Stimulated activated CD4-positive, alpha-beta T cell treated with anti-CD3 and anti-CD28 coated beads, Interleukin-15, amount 100 ng/mL, for 1 hour (primary cell): ENCODE measurements at places on chromosomes 2 and 18.

- DNase-seq = no peak
Observed at GRCh38 chr2:11764920-11765319, 18.5 kb downstream of the LPIN1 start.

DNA sequence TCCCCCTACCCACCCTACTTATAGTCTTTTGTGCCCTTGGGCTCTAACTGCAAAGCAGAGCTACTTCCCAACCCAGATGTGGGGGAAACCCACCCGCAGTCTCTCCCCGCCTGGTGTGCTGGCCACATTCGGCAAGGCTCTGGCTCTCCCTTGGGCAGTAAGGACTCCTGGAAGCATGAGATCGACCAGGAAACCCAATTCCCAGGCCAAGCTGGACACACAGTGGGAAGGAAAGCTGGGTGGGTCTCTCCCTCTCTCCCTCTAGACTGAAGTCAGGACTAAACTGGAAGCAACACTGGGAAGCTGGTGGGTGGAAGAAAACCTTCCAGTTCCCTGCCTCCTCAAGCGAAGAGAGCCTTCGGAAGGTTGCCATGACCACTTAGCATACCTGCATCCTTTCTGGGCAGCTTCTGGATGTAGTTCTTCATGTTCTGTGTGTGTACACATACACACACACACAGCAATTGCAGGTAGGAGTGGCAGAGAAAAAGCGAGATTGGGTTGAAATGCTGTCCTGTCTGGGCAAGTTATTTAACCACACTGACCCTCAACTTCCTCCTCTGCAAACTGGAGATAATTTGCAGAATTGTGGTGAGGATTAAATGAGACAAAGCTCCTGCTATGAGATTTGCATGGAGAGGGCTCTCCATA lies 33.9 kb downstream of the ZBTB7C start:
- DNase-seq = no peak

- DNase-seq = no peak
Observed at GRCh38 chr2:119544939-119545475, 758 bp downstream of the CFAP221 start.

DNA sequence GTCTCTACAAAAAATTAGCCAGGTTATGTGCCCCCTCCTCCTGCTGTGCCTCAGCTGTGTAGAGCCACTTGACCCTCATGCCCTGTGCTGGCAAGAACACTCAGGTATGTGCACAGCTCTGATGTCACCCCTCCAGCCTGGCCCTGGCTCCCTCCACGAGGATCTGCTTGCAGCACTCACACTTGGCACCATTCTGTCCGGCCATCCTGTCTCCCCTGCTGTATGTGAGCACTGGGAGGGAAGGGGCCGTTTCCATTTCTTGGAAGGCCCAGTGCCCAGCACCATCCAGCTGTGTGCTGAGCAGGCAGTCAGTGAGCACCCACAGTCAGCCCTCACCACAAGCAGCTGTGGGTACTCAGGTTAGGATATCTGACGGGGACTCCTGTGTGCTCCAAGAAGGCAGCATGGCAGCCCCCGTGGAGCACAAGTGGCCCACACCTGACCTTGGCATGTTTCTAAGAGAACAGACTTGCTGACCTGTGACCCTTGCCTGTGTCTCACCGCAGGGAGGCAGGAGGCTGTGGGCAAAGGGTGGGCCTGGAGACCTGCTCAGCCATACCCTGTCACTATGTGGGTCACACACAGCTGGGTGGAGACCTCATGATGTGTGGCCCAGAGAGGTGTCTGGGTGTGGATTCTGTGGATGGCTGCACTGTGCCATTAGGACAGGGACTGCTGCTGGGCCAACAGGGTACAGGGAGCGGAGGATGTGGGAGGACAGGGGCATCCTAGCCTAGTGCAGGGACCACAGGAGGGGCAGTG lies 31.5 kb downstream of the USP34 start:
- no peak for DNase-seq

- no peak for DNase-seq
Observed at GRCh38 chr18:24274837-24275236, 122.8 kb downstream of the OSBPL1A start.

GRCh38 chr18:23433360-23433759 lies 19.7 kb upstream of the RIOK3 start:
- no peak for DNase-seq

- DNase-seq = no peak
Observed at GRCh38 chr2:42328148-42328833, 32.7 kb downstream of the COX7A2L start.

DNA sequence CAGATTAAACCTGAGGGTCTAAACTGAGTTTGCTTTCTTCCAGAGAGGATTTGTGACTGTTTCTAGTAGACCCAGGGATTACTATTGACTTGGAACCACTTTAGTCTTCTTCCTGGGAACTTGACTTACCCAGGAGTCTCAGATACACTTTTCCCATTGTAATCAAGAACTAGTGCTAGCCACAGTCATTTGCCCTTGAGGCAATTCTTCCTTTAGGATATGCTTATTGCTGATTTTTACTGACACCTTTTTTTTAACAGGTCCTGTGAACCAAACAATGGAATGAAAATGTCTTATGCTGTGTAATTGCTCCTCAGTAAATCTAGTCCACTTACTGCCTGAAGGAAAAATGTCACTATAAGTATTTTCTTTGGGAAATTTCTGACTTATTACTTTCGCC lies 78.3 kb downstream of the TAF4B start:
- DNase-seq = no peak

- DNase-seq = no peak
Observed at GRCh38 chr18:45957100-45957499, 10.0 kb downstream of the EPG5 start.

DNA sequence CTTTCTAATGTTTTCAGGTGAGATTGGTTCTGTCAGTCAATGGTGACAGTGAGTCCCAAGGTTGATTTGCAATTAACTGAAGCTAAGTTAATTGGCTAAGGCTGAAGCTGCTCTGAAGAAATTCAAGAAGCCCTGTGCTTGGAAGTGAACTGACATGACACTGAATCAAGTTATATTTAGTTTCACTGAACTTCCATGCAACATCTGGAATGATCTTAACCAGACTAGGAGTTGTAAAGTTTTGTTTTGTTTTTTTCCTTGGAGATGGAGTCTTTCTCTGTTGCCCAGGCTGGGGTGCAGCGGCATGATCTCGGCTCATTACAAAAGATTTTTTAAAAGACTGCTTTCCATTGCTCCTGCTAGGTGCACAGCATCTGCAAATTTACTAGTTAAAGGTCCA lies 11.4 kb downstream of the SERPINB5 start:
- DNase-seq = no peak

GRCh38 chr2:236217926-236218325 lies 46.3 kb downstream of the ASB18 start:
- DNase-seq = no peak

DNA sequence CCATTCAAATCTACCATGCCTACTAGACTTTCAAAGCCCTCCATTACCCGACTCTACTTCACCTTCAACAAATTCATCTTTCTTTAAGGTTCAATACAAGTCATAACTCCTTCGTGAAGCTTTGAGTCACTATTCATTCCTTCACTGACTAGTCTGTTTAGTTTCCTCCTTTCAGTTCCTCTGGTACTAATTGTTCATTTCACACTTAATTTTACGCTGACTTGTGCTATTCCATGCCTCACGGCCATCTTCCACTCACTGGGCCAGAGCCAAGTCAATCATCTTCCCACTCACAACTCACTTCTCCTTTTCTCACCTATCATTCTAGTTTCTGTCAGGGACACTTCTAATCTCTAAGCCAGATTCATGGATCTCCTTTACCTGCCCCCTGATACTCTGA lies 136.2 kb downstream of the MTX2 start:
- no peak for DNase-seq

DNA sequence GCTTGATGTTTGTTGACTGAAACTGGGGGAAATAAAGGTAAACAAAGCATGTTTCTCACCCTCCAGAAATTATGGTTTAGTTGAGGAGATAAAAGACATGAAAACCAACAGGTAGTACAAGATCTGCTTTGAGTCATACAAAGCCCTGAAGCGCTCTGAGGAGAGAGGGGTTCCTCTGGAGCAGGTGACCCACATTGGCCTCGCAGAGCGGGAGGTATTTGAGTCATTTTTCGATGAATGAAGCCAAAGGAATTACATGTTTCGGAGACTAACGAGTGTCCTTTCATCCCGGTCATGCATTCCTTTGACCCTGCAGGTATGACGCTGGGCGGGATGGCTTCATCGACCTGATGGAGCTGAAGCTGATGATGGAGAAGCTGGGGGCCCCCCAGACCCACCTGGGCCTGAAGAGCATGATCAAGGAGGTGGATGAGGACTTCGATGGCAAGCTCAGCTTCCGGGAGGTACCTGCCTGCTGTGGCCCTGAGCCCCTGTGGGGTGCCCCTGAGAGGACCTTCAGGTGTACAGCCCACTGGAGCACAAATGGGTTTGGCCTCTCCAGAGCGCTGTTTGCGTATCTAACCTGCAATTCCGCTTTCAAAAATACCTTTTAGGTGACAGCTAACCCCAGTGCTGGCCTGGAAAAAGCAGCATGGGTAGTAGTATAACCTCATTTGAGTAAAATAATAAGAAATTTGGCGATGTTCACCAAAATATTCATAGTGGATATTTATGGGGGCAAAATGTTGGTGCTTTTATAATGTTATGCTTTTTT lies 29.3 kb downstream of the EFHD1 start:
- DNase-seq = no peak

- no peak for DNase-seq
Observed at GRCh38 chr2:88038263-88039105, 17.1 kb downstream of the KRCC1 start.

GRCh38 chr2:183671233-183671632 lies 547.0 kb downstream of the NUP35 start:
- no peak for DNase-seq

- no peak for DNase-seq
Observed at GRCh38 chr2:217933617-217933993, 69.2 kb downstream of the TNS1 start.

GRCh38 chr18:23733895-23734294 lies 44.6 kb downstream of the LAMA3 start:
- no peak for DNase-seq

GRCh38 chr2:30346471-30347169 lies 100.4 kb upstream of the LCLAT1 start:
- no peak for DNase-seq

DNA sequence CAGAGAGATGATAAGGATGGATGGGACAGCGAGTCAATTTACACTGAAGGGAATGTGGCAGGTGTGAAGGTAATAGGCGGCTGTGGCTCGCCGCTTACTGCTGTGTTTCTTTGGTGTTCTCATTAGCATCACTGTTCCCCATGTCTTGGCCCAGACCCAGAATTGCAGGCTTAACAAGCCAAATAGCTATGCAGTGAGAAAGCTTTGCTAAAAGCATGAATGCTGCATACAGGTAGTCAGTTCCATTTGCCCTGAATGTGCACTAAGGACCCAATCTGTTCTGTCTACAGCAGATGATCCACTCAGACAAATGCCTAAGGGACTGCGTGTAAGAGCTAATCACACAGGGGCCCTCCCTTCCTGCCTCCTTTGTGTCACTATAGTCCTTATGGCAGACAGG lies 262.6 kb downstream of the DCDC2C start:
- DNase-seq = no peak

DNA sequence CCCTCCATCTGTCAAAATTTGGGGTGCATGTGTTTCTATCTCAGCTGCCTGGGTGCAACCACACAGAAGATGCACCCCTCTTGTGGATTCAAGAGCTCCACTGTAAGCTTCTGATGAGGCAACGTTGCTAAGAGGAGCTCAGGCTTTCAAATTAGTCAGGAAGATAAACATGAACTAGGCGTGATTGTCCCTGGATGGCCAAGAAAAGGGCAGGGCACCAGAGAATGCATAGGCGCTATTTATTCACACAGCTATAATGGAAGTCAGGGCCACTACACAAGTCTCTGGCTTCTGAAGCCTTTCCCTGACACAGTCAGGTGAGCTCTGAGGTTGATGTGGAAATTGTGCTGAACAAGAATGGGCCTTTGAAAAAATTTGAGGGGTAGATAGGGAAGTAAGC lies 1466.0 kb upstream of the CELF4 start:
- DNase-seq = no peak

DNA sequence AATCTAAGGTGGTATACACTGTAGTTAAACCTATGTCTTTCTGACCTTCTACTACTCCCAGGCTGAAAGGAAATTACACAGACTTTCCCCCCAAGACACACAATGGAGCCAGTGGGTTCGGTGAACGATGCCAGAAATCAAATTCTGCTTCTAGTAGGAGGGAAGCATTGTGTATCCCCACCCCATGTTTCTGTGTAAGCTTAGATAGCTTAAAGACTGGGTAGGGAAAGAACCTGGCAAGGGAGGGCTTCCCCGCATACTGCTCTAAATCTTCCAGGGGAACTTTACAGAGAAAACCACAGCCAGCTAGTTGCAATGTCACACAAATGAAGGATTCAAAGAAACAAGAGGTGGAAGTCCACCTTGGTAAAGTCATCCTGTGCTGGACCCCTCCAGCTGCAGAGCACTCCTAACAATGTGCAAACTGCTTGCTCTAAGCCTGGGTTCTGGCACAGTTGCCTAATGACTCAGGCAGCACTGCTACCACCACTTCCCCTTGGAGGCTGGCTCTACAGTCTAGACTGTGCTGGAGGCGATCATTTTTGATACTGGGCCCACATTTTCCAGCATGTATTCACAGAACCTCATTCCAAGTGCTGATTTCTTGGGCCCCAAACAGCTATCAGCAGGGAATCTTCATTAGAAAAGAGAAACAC lies 47.5 kb downstream of the TRIB2 start:
- DNase-seq = no peak

GRCh38 chr2:145194673-145195072 lies 674.8 kb upstream of the ZEB2 start:
- DNase-seq = no peak

GRCh38 chr2:46458763-46459500 lies 20.4 kb upstream of the TMEM247 start:
- DNase-seq = no peak
